ENCODE measurements at places on chromosomes 2 and 18. TPM values are rescaled to one million over a fixed set of nuclear protein-coding genes. Genes with fewer than 3 reads are reported as not detected.

DNA sequence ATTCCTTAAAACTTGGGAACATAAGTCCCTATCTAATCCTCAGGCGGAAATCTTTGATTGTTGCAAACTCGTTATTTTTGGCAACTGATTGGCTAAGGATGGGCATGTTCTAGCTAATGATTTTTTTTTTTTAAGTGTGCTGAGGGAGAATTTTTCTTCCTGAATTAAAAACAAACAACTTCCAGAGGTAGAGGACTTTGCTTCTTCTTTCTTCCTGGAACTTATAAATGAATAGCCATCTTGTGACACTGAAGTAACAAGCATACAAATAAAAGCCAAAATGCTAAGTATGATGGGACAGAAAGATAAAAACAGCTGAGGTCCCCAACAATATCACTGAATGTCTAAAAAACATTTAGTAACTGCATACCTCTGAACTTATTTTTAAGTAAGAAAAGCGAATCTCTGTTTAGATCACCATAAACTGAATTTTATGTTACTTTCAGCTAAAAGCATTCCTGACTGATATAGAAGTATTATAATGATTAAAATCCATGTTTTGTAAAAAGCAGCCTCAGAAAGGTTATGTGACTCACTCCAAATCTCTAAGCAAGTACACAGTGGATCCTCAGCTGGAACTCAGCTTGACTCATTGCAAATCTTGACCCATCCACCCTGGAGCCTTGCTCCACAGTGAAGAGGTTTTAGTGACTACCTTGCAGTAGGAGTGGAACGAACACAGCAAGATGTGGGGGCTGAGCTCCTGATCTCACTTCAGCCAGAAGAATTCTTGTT lies 344.4 kb downstream of the CLIP4 start:
- no peak for DNase-seq

DNA sequence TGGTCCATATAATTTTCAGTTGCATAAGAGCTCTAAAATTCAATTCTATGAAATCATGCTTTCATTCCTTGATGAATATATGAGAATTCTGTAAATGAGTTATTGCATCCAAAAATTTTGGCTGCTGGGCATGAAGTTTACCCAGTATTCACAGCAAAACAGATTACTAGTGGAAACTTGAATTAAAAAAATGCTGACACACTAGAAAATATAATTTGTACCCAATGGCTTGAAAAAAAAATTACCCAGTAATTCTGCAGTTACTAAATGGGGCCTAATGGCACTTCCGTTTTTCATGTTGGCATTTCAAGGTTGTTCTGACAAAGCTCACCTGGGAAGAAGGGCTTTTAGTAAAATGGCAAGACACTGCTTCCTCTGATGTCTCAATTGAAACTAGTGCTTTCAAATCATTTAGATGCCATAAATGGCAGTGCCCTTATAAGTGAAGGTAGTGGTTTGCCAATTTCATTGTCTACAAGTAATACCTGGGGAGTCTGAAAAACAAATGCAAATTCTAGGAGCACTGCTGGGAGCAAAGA lies 343.6 kb downstream of the TDRD15 start:
- no peak for DNase-seq

- DNase-seq: no peak
Measured at GRCh38 chr2:10668402-10669012, 21.3 kb downstream of the NOL10 start.

DNA sequence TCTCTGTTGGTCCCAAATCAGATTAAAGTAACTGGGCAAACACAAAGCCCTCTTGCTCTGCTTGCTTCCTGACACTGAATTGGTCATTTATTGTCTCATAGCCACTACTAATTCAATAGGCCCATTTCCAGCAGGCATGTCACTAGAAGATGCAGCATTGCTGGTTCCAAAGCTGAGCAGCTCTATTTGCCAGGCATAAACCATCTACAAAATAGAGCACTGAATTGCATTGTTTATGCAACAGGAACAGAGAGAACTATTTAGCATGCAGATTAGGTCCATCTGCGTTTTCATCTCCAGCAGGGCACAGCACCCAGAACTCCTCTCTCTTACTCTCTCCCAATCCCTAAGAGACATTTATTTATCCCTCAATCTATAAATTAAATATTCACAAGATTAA lies 227.6 kb downstream of the SUCLG1 start:
- no peak for DNase-seq

- peak; percentile 48 for DNase-seq
Measured at GRCh38 chr18:48345596-48345995, 63.6 kb downstream of the ZBTB7C start.

Gene DGUOK
- 17.7 TPM for total RNA-seq

Gene USP40
- total RNA-seq: 18.0 TPM

Gene CHRNG
- not detected for total RNA-seq

GRCh38 chr2:212427638-212428037 lies 111.0 kb downstream of the ERBB4 start:
- DNase-seq: no peak

- DNase-seq: no peak
Measured at GRCh38 chr2:234699456-234699855, 202.6 kb upstream of the ARL4C start.

Gene KIF1A
- 0.65 TPM for total RNA-seq

Gene ABCG5
- total RNA-seq: not detected

- DNase-seq: no peak
Measured at GRCh38 chr2:73970141-73970803, 14.4 kb upstream of the TET3 start.

Gene TRIB2
- 32.1 TPM for total RNA-seq

- DNase-seq: peak; percentile 65
Measured at GRCh38 chr2:233436691-233437438, 82.6 kb downstream of the DGKD start.

- no peak for DNase-seq
Measured at GRCh38 chr2:45458909-45459563, 152.0 kb downstream of the SRBD1 start.

Gene HDAC4
- total RNA-seq: 24.9 TPM

DNA sequence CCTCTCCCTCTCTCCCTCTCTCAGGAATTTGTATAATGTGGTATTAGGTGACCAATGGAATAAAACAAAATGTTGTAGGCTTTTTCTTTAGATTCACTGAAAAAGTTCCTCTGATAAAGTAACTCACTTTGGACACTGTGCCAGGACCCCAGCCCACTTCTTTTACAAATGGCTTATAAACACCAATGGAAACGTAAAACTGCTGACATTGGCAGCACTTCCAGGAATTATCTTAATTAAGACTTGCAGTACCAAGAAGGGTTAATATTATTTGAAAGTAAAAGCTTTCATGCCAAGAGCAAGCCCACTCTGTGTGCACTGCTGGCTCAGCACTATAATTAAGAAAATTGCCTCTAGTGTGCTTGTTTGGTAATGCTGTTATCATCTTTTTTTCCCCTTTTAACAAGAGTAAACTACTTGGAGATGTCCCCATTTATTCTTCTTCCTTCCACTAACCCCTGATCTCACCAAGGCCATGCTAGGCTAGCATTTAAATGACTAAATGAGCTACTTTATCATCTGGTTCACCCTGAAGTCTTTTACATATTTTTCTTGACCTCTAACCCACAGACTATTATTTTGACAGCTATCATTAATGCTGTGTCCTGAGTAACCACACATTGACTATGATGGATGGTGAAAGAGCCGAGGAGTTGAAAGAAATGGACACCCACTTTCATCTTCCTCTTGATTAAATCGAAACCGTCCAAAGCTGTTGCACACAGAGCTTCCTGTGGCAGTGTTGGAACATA lies 232.2 kb upstream of the ETAA1 start:
- no peak for DNase-seq

DNA sequence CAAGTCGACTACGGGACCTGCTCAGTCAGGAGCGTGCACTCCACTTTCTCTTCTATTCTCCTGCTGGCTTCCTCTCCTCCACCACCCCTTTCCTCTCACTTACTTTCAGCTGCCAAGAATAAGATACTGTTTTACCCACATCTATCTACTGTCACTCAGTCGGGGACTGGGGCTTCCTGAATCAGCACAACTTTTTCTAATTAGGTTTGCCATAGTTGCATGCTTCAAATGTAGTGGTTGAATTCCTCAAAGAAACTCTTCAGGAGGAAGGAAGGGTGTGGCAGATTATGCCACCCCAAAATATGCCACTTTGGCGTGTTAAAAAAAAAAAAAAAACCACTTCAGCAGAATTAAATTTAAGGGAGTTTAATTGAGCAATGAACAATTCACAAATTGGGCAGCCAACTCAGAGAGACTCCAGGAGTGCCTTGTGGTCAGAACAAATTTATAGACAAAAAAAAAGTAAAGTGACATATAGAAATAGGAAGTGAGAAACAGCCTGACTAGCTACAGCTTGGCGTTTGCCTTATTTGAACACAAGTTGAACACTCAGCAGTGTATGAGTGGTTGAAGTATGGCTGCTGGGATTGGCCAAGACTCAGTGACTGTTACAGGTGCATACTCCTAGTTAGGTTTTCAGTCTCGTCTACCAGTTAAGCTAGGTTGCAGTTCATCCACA lies 32.5 kb upstream of the RMDN2 start:
- no peak for DNase-seq

GRCh38 chr2:49978341-49978740 lies 824.0 kb upstream of the FSHR start:
- no peak for DNase-seq

- DNase-seq: no peak
Measured at GRCh38 chr2:27109083-27109482, 9.8 kb downstream of the CGREF1 start.

DNA sequence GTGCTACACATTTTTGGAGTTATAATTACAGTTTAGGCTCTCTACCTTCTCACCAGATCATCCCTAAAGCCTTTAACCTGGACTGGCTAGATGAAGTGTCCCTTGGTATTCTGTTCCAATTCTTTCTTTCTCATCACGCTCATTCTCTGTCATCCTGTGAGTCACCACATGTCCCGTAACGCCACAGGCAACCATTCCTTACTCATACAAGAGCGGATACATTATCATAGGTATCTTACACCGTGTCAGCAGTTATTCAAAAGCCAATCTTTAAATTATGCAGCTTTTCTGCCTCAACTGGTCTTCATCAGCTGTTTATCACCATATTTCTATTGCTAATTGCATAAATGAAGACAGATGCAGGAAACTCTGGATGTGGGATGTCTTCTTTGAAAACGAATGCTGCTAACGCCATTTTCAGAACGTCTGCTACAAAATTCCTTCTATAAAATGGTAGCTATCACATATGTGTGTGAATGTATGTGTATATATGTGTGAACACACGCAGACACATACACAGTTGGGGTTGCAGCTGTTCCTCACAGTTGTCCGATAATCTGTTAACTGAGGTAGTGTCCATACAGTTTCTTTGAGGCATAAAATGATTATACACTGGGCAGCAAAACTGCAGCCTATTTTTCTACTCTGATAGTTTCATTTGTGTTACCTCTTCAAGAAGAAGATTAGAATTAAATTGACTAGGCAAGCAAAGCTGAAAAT lies 47.9 kb downstream of the EML6 start:
- DNase-seq: no peak

DNA sequence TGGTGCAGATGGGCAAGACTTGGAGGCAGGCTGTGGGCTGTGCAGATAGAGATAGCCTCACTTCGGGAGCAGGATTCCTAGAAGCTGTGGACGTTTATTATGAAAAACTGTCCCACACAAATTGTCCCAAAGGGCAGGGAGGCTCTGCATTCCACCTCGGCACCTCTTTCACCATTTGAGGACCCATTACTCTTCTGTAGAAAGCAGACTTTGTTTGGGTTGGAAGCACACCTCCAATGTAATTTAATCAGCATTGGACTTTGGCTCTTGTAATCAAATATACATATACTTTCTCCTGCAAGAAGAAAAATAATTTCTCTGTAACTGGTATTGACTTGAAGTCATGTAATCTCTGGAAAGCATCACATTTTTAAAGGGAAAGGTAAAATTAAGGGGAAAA lies 8.5 kb downstream of the ONECUT2 start:
- no peak for DNase-seq

GRCh38 chr18:49613141-49613640 lies 51.3 kb downstream of the LIPG start:
- no peak for DNase-seq

DNA sequence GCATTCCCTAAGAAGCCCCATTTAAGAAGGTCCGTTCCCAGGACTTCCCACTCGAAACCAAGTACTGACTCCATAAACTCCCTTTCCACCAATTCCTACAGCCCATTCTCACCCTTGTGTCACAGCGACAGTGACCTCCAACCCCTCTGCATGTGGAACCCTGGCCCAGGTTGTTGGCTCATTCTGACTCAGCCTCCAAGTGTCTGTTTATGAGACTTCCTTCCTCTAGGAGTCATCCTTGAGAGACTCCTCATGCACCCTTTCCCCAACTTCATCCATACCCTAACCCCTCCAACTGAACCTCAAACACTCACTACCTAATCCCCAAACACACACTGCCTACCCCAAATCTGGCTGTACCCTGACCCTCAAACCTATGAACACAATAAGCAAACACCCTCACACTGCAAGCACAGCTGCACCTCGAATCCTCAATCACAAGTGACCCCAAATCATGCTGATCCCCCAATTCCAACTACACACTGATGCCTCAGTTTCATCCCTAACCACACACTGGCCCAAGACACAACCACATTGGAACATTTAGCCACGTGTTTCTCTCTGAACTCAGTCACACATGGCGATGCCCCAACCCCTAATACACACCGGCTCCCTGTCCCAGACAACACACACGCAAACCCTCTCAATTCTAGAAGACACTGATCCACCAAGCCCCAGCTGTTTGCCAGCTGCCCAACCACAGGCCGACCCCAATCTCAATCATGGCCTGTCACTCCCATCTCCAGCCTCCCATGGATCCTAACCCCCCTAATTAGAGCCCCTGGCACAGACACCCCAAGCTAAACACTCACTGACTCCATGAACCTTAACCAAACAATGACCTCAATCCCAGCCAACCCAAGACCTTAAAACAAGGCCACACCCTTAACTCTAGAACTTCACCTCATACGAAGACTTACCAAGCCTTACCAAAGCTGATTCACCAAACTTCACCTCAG lies 219.6 kb downstream of the CYP26B1 start:
- no peak for DNase-seq

- DNase-seq: no peak
Measured at GRCh38 chr2:182101263-182101662, 115.6 kb downstream of the PPP1R1C start.

DNA sequence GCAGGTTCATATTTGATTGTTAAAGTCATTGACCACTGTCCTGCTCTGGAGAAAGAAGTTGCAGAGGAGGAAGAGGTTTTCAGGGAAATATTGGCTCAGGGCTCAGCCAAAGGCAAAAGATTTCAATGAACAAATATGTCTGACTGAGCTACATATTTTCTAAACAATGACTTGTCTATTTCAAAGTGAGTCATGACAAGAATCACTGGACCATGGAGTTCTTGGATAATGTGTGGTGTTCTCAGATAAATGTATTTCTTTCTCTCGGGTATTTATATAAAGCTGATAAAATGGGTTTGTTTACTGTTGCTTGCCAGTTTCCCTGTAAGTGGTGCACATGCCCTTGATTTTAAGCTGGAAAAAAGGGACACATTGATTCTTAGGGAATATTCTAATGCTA lies 34.3 kb upstream of the RMP24 start:
- no peak for DNase-seq

Gene ELOA2
- not detected for total RNA-seq
